ENCODE measurements at places on chromosomes 5 and 9. TPM values are rescaled to one million over a fixed set of nuclear protein-coding genes. Genes with fewer than 3 reads are reported as not detected.
A peak's percentile ranks its signal among the peaks of the same experiment; 100 is the strongest.

DNA sequence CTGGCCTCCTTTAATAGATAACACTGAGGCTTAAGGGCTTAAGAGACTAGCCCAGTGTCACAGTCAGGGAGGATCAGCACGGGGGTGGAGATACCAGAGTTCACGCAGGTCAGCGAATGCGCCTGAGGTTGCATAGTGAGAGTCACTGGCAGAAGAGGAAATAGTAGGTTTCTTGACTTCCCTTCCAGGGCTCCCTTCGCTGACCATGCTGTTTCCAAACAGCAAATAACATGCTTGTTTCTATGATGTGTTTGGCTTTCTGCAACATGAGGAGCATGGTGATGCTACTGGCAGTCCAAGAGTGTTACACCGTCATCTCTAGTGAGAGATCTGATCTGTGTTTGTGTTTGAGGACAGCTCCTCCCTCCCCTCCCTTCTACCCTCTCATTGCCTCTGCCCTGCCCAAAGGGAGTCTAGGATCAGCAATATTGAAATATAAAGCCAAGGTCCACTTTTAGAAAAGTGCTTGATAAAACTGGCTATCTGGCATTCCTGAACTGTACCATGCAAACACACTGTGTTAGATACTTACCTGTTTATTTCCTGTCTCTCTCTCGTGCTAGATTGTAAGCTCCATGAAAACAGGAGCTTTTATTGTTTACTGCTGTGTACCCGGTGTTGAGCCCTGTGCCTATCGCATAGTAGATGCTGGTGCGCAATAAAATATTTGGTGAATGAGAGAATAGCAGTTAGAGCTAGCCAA lies 12.3 kb downstream of the TLE4 start:
- no peak overlapping the region for H3K4me3 ChIP-seq
- no peak overlapping the region for H3K27ac ChIP-seq
- no peaks in the 10 kb centered on the region for H3K36me3 ChIP-seq
- H3K27me3 ChIP-seq: no peaks in the 10 kb centered on the region
- DNase-seq: peak; percentile 75

The LECT2 gene
- total RNA-seq: not detected

- H3K36me3 ChIP-seq: no peaks in the 10 kb centered on the region
- no peak for DNase-seq
- no peak overlapping the region for H3K4me3 ChIP-seq
- H3K27ac ChIP-seq: no peak overlapping the region
Measured at GRCh38 chr9:126420643-126421564, 94.3 kb downstream of the MVB12B start.

DNA sequence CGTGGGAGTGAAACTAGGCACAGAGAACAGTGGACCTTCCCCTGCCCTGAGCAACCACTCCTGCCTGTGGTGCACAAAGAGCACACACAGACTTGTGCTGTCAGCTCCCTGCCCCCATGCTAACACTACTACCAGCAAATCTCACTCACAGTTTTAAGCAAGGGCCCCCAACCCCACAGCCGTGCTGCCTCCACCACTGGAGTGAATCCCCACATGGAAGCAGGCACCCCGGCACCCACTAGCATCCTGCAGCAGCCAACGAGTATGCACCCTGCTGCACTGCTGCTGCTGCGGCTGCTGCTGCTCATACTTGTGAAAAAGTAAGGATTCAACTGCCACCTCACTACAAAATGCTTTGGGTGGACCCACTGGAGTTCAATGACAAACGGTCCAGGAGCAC lies 435.5 kb downstream of the SLCO4C1 start:
- no peak overlapping the region for H3K27ac ChIP-seq
- DNase-seq: no peak
- H3K27me3 ChIP-seq: no peaks in the 10 kb centered on the region
- no peak overlapping the region for H3K4me3 ChIP-seq

DNA sequence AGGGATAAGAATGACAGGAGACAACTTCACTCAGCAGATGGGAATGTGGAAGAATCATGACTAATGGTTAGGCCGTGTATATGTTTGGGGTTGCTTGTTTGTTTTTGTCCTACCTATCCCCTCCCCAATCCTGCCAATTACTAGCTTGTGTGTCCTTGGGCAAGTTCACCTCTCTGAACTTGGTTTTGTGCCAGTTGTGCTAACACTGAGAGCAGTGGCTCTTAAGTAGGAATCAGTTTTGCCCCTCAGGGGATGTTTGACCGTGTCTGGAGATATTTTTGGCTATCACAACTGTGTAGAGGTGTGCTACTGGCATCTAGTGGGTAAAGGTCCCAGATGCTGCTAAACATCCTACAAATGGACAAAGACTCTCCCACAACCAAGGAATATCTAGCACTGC lies 287.0 kb downstream of the DMRT2 start:
- no peaks in the 10 kb centered on the region for H3K27me3 ChIP-seq
- H3K36me3 ChIP-seq: no peaks in the 10 kb centered on the region
- no peak overlapping the region for H3K27ac ChIP-seq

GRCh38 chr9:4588721-4589120 lies 73.4 kb upstream of the PLPP6 start:
- no peak overlapping the region for H3K4me3 ChIP-seq
- peak overlapping the region; percentile 30 for H3K27ac ChIP-seq
- H3K27me3 ChIP-seq: no peaks in the 10 kb centered on the region
- H3K36me3 ChIP-seq: no peaks in the 10 kb centered on the region
- DNase-seq: no peak

- peak overlapping the region; percentile 74 for H3K27ac ChIP-seq
- DNase-seq: no peak
- no peak overlapping the region for H3K4me3 ChIP-seq
- H3K27me3 ChIP-seq: no peaks in the 10 kb centered on the region
- no peaks in the 10 kb centered on the region for H3K36me3 ChIP-seq
Measured at GRCh38 chr9:77605449-77606220, 42.5 kb downstream of the GNA14 start.

GRCh38 chr9:68683433-68683832 lies 21.6 kb upstream of the PIP5K1B start:
- H3K27me3 ChIP-seq: no peaks in the 10 kb centered on the region
- H3K4me3 ChIP-seq: no peak overlapping the region
- no peak overlapping the region for H3K27ac ChIP-seq
- H3K36me3 ChIP-seq: no peaks in the 10 kb centered on the region

The C5orf58 gene
- total RNA-seq: not detected

GRCh38 chr5:51172903-51173626 lies 210.2 kb upstream of the ISL1 start:
- H3K4me3 ChIP-seq: no peak overlapping the region
- H3K36me3 ChIP-seq: no peaks in the 10 kb centered on the region
- H3K4me1 ChIP-seq: no peaks in the 10 kb centered on the region
- H3K27ac ChIP-seq: no peak overlapping the region

DNA sequence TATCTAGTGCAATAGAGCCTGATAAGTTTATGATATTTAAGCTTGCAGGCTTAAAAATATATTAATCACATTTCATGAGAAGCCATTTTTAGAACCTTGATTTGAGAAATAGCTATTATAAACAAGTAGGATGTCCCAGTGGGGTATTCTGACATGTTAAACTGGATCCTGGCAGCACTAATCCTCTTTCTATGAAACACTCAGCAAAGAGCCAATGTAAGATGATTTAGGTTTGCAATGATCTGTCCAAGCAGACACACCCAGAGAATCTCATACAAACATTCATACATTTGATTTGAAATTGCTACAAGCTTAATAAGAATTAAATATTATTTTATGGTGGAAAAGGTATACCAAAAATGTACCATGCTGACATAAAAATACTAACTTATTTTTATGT lies 86.5 kb downstream of the ERP44 start:
- H3K36me3 ChIP-seq: peaks cover 10% of the 10 kb centered on the region
- no peak for DNase-seq
- no peak overlapping the region for H3K4me3 ChIP-seq
- H3K27ac ChIP-seq: no peak overlapping the region
- no peaks in the 10 kb centered on the region for H3K4me1 ChIP-seq
- H3K27me3 ChIP-seq: no peaks in the 10 kb centered on the region

The SLC12A7 gene
- 16.8 TPM for total RNA-seq
